ENCODE measurements at places on chromosomes 13 and 19.

DNA sequence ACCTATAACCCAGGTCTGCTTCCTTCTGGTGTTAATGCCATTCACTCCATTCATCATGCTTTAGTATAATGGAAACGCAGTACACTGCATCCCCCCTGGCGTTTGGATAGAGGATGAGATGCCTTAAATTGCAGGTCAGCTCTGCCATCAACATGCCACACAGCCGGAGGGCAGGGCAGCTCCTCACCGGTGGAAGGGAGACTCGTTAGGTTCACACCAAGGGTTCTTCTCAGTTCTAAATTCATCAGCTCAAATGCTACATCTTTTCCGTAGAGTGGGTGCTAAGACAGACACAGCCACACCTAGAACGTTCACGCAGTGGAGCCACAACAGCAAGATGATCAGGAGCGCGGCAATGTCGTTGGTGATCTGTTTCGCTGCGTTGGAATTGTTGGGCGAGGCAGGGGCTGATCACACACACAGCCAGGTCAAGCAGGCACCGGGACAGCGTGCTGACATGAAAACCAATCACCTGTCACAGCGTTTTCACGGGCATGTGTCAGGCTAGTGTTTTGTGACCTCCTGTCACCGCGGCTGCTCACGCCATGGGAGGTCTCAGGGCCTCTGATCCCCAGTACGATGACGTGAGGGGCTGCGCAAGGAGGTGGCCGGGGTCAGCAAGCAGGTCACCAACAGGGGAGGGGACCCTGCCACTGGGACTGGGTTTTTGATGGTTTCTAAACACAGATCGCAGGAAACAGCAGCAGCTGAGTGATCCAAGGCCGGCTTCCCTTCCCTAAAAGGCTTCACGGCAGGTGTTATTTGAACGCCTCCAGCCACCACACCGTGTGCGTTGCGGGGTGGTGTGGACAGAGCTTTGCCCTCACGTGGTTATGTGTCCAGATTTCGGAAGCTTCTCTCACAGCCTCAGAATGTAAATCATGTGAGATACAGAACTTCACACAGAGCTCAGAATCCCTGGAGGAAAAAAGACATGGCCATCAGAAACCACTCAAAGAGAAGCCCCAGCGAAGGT, 94.3 kb upstream of the IRS2 start:
- DNase-seq: no peak

- DNase-seq: no peak
Measured at GRCh38 chr13:97004886-97005285, 10.6 kb upstream of the OXGR1 start.

- DNase-seq: no peak
Measured at GRCh38 chr19:46602392-46603194, 1.5 kb downstream of the CALM3 start.

GRCh38 chr13:28325022-28325421, 169.9 kb downstream of the FLT1 start:
- DNase-seq: no peak

GRCh38 chr13:41610404-41610803, 153.1 kb downstream of the RGCC start:
- DNase-seq: peak; percentile 89

- no peak for DNase-seq
Measured at GRCh38 chr13:99027260-99027659, 49.4 kb upstream of the DOCK9 start.

GRCh38 chr19:6947745-6948144, 60.4 kb downstream of the ADGRE1 start:
- DNase-seq: no peak

GRCh38 chr13:39963612-39964011, 308.1 kb downstream of the COG6 start:
- no peak for DNase-seq

- DNase-seq: no peak
Measured at GRCh38 chr19:34241513-34242337, 12.6 kb upstream of the GARRE1 start.

GRCh38 chr19:15112385-15112784, 5.2 kb downstream of the SYDE1 start:
- DNase-seq: no peak

- no peak for DNase-seq
Measured at GRCh38 chr19:34096020-34096915, 76.0 kb upstream of the LSM14A start.

- DNase-seq: no peak
Measured at GRCh38 chr19:42114412-42114811, 17.8 kb downstream of the POU2F2 start.

DNA sequence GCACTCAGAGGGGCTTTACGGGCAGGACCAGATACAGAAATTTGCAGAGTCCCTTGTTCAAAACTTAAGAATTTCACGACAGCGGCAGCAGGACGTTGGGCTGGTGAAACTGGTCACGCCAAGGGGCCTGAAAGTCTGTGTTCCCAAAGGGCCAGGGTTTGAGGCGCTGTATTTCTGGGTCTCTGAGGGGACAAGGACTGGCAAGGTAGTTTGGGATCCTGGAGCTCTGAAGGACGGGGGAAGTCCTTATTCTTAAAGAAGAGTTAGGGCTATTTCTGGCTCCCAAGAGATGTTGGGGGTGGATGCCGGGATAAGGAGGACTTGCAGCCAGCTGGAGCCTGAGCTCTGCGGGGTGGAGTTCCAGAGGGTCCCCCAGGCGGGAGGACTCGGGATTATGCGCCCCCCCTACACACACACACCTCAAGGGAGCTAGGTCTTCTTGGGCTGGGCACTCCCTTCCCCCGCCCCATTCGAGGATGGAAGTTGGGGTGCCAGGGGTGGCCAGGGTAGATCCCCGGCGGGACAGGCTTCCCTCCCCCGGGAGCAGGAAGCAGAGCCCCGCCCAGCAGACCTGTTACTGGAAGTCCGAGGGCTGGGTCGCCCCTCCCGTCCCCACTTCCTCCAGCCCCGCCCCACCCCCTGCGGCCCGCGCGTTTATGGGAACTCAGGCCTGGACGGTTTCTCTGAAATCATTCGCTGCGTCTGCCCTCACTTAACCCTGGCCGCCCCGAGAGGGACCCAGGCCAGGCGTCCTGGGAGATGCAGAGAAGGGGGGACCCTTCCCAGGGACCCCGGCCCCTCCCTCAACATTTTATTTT, 5.6 kb downstream of the BCL3 start:
- DNase-seq: no peak

DNA sequence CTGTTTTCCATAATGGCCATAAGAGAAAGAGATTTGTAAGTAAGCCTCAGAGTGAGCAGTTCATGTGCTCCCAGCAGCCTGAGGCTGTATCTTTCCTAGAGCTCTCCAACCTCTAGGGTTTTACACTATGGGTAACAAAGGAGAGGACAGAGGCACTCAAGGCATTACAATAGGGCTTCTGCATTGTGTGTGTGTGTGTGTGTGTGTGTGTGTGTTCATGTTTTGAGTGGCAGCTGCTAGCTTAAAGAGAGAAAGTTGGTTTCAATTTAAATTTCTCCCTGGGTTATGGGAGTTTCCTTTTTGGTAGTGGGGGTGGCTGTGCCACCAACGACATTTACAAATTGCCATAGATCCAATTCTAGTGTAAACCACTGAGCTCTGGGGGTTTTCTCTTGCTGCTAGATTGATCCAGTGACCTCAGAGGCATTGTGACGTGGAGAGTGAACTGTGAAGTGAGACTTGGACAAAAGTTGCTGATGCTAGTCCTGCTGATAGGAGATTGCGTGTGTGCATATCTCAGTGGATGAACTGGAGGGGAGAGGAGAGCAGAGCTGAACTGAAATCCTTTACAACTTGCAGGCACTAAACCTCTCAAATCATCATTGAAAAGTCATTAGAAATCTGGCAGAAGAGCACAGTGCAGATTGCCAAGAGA, 67.2 kb upstream of the OLFM4 start:
- no peak for DNase-seq

DNA sequence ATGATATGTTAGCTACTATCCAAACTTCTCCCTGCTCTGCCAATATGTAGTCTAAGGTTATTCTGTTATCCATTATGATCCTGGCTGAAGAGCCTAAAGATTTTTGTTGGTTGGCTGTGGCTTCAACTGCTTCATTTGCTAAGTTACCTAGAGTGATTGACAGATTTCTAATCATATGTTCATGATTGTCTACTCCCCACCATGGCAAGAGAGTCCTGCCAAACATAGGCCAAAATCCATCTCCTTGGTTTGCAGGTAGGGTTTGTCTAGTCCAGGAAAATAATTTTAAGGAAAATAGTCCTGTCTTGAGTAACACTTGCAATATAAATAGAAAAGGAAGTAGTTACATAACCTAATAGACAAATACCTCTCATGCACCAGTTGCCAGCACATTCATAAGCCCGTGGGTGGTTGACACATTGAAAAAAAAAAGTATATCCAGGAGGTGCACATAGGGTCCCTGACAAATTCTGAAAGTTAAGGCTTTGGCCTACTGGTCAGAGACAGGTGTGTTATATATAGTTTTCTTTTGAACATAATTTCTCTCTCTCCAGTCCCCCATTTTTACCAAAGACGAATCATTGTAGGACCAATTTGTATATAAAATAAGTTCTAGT, 5.4 kb upstream of the CBY2 start:
- no peak for DNase-seq

DNA sequence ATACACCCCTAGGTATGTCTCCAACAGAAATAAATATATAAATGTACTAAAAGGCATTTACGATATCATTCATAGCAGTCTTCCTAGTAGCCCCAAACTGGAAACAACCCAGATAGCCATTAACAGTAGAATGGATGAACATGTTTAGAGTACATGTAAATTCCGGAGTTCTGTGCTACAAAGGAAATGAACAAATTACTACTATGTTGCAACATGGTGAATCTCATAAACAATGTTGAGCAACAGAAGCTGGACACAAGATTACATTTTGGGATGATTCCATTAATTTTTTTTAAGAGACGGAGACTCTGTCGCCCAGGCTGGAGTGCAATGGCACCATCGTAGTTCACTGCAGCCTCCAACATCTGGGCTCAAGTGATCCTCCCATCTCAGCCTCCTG, 5.9 kb upstream of the SLC7A10 start:
- DNase-seq: no peak

GRCh38 chr19:38149661-38150061, 74.4 kb downstream of the DPF1 start:
- DNase-seq: no peak

GRCh38 chr19:3606174-3606689, 443 bp downstream of the TBXA2R start:
- DNase-seq: no peak

- no peak for DNase-seq
Measured at GRCh38 chr13:51249770-51250741, 27.9 kb downstream of the FAM124A start.

- no peak for DNase-seq
Measured at GRCh38 chr13:41905600-41906254, 55.2 kb downstream of the VWA8 start.

DNA sequence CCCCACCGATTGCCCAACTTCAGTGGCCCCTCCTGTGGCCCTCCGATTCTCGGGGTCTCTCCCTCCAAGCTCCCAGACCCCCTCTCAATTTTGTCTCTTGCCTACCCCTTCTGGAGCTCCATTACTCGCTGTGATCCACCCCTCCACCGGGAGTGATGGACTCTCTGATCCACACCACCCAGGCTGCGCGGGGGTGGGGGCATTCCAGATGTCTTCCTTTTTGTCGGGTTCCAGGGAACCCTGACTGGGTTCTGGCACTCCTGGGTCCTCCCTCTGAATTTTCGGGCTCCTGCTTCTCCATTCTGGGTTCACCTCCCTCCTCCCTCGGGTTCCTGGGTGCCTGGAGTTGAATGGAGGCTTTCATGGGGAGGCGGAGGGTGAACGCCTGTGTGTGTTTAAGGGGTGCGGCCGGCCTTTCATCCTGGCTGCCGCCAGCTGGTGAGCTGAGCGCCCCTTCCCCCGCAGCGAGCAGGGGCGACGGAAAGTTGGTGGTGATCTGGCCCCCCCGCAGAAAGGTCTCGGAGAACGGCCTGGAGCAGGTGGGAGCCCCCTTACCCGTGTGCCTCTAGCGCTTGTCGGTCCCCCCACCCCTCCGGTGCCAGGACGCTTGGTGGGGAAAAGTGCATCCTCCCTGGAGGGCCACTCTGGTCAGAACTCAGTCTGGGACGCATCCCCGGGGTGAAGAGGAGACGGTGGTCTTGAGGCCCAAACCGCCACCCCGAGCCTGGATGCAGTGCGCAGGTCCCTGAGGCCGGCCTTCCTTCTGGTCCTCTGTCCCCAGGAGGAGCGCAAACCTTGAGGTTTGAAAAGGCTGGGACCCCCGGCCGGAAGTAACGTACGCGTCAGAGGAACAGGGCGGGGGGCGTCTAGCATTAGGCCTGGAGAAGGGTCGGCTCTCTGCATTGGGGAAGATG, 1.6 kb downstream of the MISP3 start:
- no peak for DNase-seq

- no peak for DNase-seq
Measured at GRCh38 chr13:36530050-36530789, 97.9 kb downstream of the CCNA1 start.

DNA sequence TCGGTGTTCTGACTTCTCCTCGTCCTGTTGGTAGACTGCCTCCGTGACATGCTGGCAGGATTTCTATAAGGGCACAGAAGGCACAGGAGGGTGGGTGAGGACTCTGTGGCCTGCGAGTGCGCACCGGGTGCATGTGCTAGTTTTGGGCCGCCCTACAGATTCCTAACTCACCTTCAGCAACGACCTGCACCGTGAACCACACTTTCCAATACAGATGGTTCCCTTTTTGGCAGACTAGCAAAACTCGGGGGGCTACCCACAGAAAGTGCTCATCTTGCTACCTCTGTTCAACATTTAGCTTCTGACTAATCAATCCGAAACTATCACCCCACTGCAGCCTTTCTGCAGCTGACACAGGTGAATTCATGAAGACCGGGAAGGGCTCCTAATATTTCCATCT, 14.1 kb upstream of the AMER2 start:
- DNase-seq: no peak

DNA sequence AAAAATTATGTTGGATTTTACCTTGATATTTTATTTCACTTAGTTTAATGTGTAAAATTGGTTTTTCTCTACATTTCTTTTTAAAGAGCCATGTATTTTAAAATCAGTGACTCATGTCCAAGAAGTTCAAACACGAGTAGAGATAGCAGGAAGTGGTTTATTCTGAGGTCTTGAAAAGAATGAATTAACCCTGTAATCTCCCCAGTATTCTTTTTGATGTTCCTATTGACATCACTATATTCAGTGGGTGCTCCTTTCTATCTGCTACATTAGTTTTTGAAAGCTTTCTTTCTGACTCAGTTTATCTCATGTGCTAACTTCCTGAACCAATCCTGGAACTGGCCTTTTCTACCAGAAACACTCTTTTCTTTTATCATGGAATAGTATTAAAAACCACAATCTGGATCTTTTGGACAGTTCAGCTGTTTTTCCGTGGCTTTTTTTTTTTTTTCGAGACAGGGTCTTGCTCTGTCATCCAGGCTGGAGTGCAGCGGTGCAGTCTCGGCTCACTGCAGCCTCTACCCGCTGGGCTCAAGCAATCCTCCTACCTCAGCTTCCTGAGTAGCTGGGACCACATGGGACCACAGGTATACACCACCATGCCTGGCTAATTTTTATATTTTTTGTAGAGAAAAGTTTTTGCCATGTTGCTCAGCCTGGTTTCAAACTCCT, 114.9 kb downstream of the PCCA start:
- no peak for DNase-seq

GRCh38 chr13:34700155-34700554, 241.9 kb upstream of the NBEA start:
- DNase-seq: no peak

- no peak for DNase-seq
Measured at GRCh38 chr13:23673867-23674605, 103.8 kb downstream of the TNFRSF19 start.

- DNase-seq: no peak
Measured at GRCh38 chr13:83470133-83470797, 412.0 kb downstream of the SLITRK1 start.
